ENCODE measurements at places on chromosomes 1 and 21. TPM values are rescaled to one million over a fixed set of nuclear protein-coding genes. Genes with fewer than 3 reads are reported as not detected.

- no peak for DNase-seq
These were observed 14.4 kb downstream of the MEGF6 start for GRCh38 chr1:3596663-3597598.

DNA sequence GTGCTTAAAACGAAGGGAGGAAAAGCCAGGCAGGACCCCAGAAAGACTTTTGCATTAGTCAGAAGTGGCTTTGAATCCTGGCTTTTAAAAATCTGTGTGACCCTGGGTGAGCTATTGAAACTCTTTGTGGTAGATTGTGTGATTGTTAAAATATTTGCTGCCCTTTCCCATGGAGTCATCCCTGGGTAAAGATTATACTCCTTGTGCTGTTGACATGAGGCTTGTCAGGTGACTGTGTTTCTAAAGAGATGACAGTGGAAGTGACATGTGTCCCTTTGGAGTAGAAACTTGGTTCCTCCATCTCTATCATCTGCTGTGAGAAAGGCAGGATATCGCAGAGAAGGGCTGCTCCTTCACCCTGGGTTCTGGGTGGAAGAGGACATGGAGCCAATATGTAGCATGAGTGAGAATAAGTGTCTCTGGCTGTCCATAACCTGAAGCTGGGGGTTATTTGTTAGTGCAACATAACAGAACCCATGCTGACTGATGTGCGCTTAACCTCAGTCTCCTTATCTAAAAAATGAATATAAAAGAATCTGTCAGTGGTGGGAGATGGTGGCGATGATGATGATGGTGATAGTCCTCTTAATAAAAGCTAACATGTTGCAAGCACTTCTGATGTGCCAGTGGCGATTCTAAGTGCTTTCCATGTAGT is 187.6 kb downstream of the RHOU start:
- no peak for DNase-seq

GRCh38 chr1:6909857-6910256 is 124.6 kb downstream of the CAMTA1 start:
- no peak for DNase-seq

Gene LCA5L
- polyA plus RNA-seq, result 6.3 TPM

- DNase-seq, result no peak
These were observed 5.2 kb downstream of the S100A10 start for GRCh38 chr1:151988405-151988923.

Gene CCDC28B
- polyA plus RNA-seq, result 21.0 TPM

DNA sequence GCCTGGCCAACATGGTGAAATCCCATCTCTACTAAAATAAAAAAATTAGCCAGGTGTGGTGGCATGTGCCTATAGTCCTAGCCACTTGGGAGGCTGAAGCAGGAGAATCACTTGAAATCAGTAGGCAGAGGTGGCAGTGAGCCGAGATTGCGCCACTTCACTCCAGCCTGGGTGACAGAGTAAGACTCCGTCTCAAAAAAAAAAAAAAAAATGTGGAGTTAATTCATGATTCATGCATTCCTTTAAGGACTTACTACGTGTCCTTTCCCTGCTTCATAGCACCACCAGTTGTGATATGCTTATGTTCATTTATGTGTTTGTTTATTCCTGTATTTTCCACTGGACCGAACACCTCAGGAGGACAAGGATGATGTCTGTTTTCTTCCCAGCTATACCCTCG is 12.7 kb upstream of the PRELP start:
- no peak for DNase-seq
